ENCODE measurements at places on chromosomes 11 and 22.

- no peak for DNase-seq
Observed at GRCh38 chr11:122393209-122393860, 262.2 kb upstream of the UBASH3B start.

DNA sequence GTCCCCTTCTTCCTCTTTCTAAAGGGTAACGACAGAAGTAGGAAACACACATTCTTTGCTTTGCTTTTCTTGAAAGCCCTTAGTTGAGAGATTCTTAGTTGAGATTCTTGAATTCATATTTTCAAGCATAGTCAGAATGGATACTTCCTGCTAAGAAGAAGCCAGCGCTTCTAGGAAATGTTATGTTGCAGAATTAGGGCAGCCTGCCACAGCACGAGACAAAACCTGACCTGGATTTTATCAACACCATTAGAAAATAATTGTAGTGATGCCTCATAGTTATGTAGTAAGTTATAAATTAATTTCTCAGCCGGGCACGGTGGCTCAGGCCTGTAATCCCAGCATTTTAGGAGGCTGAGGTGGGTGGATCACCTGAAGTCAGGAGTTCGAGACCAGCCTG, 37.9 kb upstream of the NUP160 start:
- DNase-seq, result peak; percentile 87

DNA sequence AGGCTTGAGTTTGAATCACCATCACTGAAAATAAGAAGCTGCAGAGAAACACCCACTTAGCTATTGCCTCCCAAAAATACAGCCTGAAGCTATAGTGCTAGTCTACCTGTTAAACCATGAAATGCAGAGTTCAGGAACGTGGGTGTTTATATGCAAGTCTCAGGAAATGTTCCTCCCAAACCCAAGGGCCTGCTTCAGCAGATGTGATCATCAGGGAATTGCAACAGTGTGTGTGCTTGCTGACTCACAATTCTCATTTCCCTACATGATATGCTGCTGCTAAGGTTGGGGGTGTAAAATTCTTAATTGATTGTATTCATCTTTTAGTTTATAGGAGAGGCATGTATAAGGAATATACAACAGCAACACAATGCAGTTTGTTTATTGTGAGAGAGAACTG, 49.6 kb downstream of the NUP98 start:
- peak; percentile 91 for DNase-seq

DNA sequence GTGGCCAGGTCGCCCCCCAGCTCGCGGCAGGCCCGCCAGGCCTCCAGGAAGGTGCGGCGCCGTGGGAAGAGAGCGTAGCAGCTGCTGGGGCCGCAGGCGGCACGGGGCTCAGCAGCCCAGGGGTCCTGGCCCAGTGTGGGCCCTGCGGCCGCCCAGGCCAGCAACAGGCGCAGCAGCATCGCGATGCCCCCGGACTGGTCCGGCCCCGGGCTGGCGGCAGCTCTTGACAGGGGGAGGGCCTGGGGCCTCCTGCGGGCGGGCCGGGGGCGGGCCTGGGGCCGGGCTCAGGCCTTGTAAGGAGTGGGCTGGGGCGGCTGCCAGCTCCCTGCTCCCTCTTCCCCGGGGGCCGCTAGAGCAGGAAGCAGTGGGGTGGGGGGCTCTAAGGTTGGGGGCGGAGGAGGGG, at the start of gene CD248:
Gene CD248 (minus strand): TSS at position 196 of the 403 bp plus-strand sequence. CDS start 17 bp downstream, at position 179.
- DNase-seq, result peak; percentile 78

DNA sequence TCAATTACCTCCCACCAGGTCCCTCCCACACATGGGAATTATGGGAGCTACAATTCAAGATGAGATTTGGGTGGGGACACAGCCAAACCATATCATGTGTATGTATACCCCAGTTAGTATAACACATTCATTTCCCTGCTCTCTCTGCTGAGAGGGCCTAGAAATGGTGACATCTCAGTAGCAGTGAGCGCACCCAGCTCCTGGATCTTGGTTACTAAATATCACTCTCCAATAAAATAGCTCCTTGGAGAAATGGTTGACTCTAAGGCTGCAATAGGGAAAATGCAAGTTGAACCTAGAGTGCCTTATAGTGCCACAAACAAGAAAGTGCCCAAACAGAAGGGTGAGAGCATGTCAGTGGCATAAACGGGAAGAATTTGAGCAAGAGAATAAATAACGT, 59.6 kb downstream of the ARHGEF12 start:
- DNase-seq, result no peak

GRCh38 chr22:24536089-24536488, 18.8 kb downstream of the GUCD1 start:
- peak; percentile 8 for DNase-seq

GRCh38 chr11:101470881-101471520, 112.8 kb downstream of the TRPC6 start:
- DNase-seq, result no peak

GRCh38 chr11:44634401-44635281, 69.2 kb downstream of the CD82 start:
- peak; percentile 70 for DNase-seq

DNA sequence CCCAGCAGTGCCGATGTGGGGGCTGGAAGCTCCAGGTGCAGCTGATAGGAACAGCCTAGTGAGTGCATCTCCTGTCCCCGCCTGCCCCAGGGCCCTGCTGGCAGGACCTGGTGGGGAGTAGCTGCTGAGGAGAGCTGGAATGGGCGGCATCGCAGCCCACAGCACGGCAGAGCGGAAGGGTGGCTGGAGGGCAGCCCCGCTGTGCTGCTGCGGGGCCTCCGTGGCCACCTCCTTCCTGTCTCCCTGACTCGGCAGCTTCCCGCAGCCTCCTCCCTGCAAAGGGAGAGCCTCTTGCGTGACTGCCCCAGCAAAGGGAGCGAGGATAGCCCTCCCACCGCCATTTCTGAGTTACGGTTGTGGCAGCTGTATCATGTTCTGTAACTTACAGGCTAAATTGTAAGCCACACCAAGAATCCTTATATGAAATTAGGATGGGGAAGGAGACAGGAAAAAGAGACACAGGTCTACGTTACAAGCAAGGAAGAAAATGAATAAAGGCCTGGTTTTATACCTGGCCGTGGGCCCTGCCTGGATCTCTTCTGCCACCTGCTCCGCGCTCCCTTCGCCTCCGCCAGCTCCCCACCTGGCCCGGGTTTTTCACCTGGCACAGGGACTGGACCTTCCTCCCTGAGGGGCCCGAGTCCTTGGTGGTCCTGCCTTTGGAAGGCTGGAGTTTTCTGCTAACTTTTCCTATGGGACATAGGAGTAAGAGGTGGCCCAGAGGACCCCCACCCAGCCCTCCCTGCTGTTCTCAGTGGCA, 10.0 kb downstream of the TPCN2 start:
- no peak for DNase-seq

GRCh38 chr11:129458278-129458677, 82.6 kb downstream of the BARX2 start:
- no peak for DNase-seq

DNA sequence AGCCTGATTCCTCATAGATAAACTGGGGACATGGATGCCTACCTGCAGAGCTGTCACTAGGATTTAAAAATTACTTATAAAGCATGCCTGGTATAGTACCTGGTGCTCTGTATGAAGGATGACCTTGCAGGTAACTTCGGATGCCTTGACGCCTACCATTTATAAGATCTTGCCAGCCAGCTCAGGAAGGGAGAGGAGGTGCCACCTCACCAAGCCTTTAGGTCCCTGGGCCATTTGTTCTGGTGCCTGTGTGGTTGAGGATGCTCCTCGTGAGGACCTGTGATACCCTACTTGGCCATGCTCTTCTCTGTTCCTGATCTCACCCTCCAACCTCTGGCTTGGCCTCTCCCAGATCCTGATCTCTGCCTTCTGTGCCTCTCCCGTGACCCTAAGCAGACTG, 85.2 kb downstream of the FDX1 start:
- no peak for DNase-seq

- DNase-seq, result no peak
Observed at GRCh38 chr11:42482822-42483221, 829.0 kb upstream of the API5 start.

GRCh38 chr11:125314276-125315078, 149.9 kb downstream of the PKNOX2 start:
- DNase-seq, result no peak

- DNase-seq, result no peak
Observed at GRCh38 chr22:49369726-49370626, 457.7 kb downstream of the BRD1 start.

DNA sequence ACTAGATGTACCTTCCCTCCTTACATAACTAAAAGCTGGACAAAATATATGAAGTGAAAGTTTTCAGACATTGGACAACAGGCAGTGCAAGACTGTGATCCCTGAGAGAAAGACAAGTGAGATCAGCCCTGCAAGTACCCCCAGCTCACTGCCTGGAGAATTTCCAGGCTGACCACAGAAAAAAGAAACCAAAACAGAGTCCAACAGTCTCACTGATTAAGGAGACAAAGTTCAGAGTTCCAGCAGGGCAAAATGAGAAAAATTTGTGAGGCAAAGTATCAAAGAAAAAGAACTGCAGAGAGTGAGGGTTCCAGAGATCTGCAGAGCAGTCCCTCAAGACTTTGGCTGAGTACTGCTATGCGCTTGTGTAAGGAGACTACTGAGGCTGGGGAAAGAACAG, 47.3 kb upstream of the TMEM45B start:
- DNase-seq, result peak; percentile 6

- peak; percentile 79 for DNase-seq
Observed at GRCh38 chr11:73350908-73351636, 25.1 kb upstream of the RELT start.

DNA sequence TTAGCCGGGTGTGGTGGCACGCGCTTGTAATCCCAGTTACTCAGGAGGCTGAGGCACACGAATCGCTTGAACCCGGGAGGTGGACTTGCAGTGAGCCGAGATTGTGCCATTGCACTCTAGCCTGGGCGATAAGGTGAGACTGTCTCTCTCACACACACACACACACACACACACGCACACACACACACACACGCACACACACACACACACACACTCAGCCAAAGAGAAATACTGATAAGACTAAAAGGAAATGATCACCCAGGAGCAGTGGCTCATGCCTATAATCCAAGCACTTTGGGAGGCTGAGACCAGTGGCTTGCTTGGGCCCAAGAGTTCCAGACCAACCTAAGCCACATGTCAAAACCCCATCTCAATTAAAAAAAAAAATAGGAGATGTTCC, 20.8 kb downstream of the HSPA8 start:
- no peak for DNase-seq

GRCh38 chr22:46803031-46803880, 40.8 kb downstream of the TBC1D22A start:
- DNase-seq, result peak; percentile 17

DNA sequence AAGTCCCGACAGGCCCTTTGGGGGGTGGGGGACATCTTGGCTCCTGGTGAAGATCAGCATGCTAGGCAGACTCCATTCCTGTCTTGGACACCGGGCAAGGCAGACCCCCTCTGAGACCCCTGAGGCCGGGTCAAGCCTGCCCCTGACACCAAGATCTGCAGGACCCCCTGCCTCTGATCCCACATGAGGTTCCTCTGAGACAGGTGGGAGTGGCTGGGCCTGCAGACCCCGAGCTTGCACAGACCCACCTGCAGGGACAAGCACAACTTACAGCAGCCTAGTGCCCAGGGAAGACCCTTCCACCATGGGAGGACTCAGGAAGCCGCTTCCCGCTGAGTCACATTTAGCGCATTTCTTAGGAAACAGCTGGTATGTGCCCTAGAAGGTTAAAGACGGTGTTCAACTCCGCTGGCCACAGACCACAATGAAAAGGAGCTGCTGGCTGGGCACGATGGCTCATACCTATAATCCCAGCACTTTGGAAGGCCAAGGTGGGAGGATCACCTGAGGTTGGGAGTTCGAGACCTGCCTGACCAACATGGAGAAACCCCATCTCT, 15.5 kb downstream of the ARVCF start:
- DNase-seq, result peak; percentile 49

DNA sequence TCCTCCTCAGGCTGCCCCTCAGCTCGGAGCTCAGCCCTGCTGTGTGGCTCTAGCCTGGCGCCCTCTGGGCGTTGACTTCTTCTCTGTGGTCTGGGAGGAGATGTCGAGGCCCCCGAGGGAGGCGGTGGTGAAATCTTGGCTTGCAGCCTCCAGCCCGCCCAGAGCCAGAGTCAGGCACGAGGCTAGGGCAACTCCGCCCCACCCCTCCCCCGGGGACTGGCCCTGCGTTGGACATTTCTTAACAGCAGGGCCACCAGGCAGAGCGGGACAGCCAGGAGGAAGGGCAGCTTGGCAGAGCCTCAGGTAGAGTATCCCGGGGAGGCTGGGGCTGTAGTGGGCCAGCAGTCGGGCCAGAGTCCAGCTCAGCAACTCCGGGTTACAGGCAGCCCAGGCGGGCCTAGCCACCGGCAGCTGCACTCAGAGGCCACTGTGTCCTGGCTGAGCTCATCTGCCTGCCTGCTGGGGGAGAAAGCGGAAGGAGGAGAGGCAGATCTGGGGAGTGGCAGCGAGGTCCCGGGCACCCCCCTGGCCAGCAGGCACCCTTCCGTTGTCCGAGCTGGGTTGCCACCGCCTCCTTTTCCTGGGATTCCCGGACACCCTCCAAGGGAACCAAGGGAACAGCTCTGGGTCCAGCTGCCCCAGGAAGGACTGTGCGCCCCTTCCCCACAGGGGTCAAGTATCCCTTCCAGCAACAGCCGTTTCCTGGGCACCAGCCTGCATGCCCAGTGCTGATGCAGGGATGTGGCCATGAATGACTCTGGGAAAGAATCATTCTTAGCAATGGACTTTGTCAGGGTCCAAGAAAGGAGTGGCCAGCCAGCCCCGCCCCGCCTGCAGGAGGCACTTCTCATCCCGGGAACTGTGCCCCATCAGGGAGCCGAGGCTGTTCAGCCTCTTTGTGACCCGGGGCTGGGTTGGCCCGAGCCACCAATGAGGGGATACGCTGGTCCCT, at the start of gene ALDH3B1:
Gene ALDH3B1 (plus strand): TSS at position 238 of the 952 bp plus-strand sequence. CDS start 4,971 bp downstream, outside the sequence.
- peak; percentile 80 for DNase-seq

DNA sequence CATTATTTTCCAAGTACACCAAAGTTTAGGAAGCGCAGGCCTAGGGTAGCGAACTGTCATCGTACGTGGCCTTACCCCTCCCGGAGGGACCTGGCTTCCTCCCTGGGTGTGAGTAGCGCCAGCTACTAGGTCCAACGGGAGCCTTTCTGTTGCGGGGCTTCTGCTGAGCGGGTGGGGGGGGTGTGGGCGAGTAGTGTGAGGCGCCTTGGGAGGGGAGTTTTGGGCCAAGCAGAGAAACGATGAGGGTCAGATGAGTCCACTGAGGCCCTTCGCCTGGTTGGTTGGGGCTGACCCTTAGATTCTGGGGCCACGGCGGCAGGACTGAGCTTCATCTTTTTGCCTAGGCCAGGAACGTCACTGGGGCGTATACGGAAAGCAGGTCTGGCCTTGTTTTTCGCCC, 868 bp downstream of the TEF start:
- DNase-seq, result no peak

DNA sequence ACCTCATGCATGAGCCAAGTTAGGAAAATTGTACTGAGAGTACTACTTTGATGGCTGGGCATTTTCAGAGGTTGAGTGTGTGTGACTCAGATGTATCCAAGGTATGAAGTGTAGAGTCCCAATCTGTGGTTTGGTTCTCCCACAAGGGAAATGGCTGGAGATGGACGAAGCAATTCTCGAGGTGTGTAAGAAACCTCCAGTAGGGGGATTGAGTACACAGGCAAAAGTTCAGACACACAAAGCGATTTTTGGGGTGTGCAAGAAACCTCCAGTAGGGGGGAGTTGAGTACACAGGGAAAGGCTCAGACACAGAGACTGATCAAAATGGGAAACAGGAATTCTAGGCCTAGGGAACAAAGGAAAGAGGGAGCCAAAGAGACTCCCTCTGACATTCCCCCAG, 1536.3 kb downstream of the FAM181B start:
- DNase-seq, result no peak

- DNase-seq, result peak; percentile 43
Observed at GRCh38 chr11:73236854-73237253, 18.8 kb downstream of the P2RY2 start.

GRCh38 chr22:17013396-17014100, 5.5 kb upstream of the GAB4 start:
- no peak for DNase-seq

Measured in iris pigment epithelial cell (primary cell).